CD4-positive, alpha-beta T cell treated with Interleukin-2 at 100 ng/mL for 4 hours (primary cell): ENCODE measurements at places on chromosomes 6 and 20.
A peak's percentile ranks its signal among the peaks of the same experiment; 100 is the strongest.

DNA sequence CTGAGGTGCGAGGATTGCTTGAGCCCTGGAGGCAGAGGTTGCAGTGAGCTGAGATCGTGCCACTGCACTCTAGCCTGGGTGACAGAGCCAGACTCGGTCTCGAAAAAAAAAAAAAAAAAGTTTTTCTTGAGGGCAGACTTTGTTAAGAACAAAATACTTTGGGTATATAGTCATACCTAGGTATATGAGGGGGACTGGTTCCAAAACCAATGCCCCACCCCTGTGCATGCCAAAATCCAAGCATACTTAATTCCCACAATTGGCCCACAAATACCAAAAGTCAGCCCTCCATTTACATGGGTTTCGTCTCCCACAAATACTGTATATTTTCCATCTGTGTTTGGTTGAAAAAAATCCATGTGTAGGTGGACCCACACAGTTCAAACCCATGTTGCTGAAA lies 119.9 kb downstream of the INSM1 start:
- no peak for DNase-seq

DNA sequence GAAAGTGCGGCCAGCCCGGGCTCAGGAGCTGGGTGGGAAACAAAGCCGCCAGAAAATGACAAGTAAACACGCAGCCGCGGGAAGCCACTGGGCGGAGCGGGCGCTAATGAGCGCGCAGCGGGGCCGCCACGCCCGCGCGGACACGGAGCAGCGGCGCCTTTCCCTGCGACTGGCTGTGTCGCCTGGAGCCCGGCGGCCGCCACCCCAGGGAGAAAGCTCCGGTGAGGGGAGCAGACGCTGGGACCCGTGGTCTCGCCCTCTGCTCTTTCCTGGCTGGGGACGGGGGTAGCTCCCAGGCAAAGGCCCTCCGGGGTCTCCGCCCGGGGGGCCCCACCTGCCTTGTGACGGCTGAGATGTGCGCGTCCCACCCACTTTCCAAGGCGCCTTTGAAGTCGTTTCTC lies 54.9 kb downstream of the PRR18 start:
- DNase-seq: no peak

DNA sequence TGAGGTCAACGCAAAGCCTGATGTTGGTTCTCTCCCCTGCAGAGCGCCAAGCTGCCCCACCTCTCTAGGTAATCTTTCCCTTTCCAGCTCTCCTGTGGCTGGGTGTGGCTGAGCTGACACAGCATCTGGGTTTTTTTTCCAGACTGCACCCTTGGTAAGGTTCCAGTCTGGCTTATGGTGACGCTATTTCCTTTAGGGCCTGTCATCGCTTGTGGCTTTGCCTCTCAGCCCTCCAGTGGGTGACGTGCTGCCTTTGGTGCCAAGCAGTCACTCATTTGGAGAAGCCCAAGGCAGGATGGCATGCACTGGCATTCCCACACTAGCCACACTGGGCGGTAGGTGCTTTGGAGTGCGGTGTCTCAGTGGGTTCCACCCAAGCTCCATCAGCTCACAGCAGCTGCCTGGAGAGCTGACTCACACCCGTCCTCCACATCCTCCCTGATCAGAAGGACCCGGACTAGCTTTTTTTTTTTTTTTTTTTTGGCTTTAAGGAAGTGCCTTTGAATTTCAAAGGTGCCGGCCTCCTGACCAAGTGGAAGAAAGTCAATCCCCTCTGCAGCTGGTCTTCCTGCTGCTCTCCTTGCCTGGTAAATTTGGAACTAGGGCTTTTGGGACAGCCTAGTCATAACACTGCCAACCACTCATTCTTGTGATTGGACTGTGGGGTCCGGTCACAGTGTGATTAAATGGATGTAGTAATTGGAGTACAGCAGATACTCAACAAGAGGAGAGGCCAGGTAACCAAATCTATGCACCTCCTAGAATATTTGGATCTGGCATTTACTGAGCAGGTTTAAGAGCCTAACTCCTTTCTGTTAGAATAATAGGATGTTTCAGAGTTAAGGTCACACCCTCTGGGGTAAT lies 153.6 kb downstream of the CD83 start:
- DNase-seq: peak; percentile 22

- no peak for DNase-seq
These were observed 78.3 kb upstream of the MMS22L start for GRCh38 chr6:97361286-97361685.

DNA sequence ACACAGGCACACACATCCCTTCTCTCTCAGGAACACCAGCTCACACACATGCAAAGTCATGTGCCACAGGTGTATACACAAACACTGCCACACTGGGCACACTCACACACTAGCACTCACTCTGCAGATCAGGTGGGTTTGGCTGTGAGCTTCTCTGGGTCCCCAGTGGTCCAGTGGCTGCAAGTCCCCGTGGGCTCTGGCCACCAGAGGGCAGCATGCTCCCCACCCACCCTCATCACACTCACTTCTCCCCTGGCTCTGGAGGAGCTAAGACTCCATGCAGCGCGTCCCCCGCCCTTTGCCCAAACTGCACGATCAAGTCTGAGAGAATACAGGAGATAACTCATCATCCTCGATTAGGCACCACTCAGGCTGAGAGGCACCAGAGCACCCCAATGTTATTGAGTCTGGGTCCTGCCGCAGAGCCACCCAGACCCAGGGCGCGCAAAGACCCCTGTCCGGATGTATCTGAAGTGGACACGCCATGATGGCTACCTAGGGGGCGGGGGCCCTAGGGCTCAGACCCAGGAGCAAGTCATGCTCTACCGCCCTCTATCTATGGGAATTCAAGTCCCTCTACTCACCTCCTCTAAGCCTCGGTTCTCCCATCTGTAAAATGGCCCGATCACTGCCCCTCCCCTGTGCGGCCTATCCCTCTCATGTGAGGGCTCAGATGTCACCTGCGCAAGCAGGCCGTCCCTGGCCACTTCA lies 90.5 kb downstream of the GRM4 start:
- peak; percentile 46 for DNase-seq

DNA sequence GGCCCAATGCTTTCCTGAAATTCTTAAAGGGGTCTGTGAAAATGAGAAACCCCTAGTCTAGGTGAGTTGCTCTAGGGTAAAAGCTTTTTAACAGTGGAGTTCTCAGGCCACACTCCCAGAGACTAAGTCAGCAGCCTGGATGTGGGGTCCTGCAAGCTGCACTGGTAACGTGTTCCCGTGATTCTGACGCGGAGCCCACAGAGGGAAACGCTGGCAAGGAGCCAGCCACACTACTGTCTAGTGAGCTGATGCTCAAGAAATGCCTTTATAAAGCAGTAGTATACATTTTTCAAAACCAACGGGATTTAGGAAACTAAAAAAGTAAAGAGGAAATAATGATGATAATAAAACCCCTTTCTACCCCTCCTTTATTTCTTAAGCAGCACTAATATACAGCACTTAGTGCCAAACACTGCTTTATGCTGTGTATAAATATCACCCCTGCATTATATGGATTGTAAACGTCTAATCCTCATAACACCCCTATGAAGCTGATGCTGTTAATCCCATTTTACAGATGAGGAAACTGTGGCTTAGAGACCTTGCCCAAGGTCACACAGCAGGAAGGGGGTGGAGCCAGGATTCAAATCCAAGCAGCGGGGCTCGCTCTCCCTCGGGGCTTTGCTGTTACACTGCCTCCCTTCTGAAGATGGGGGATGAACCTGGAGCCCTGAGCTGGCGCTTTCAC lies 25.0 kb downstream of the KCNK15 start:
- no peak for DNase-seq

DNA sequence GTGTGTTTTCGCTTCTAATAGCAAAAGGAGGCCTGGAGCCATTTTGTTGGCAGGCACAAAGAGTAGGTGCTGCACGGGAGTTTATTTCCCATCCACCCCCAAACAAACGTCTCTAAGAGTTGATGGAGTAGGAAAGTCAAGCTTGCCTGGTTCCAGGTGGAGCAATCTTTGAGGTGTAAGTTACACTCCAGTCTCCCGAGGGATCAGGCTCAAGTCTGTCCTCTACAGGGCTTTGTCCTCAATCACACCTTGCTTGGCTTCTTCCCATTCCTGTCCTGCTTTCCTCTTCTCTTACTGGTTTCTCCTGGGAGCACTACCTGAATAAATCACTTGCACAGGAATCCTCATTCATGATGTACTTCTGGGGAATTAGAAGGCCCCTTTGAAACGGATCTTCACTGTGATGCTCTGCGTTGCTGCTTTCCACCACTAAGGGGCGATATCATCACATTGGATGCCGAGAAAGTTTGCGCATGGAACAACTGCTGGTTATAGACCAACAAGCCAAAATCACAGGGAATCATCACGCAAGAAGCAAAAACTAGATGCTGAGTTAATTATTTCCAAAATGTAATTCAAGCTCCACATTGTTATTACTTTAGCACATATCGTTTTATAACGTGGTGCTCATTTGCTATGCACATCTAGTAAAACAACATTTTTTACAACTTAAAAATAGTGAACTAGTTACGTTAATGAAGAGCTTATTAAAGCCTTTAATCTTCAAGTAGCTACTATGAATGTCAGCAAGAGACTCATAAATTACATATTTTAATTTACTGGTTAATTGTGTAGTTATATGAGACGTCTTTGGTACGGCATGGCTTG lies 156.8 kb downstream of the DNAH8 start:
- DNase-seq: peak; percentile 67
